ENCODE measurements at places on chromosomes 5 and 9.
A peak's percentile ranks its signal among the peaks of the same experiment; 100 is the strongest.

DNA sequence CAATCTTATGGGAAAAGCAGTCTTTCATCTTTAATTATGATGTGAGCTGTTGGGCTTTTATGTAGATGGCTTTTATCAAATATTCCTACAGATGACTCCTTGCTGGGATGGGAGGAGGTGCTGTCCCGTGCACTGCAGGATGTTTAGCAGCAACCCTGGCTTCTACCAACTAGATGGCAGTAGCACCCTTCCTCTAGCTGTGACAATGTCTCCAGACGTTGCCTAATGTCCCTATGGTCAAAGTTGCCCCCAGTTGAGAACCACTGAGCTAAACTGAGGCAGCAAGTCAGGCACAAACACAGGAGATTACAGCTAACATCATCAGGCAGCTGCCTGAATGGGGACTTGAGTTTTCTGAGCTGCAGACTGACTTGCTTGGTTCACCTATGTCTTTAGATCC lies 401.9 kb upstream of the PDE4D start:
- no peak for DNase-seq

DNA sequence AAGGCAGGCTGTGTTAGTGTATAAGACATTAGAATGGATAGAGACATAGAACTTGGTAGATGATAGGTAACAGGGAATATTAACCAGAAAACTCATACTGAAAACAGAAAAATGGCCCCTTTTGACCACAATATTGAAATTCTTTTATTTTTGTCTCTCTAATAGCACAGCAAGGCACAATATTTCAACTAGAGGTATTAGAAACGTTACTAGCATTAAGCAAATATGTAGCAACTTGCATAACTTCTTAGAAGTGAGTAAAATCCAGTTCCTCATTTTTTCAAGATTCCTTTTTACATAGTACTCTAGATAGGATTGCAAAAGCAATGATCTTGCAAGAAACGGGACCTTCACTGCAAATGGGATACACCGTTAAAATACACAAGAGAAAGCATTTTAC lies 102.7 kb upstream of the VCAN start:
- no peak for DNase-seq

DNA sequence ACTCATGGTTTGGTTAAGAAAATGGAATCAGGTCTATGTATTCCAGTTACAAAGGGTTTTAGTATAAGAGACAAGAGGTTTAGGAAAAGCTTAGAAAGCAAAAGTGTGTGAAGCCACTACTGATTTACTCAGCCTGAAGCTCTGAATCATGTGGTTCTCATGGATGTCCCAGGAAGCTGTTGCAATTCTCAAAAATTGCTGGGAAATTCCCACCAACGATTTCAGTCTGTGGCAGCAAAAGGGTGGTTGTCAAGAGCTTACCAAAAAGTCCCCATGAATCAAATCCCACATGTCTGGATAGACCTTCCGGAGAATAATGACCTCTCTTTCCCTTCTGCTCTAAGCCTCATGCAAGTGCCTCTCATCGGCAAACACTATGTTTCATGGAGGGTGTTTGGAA lies 929.9 kb downstream of the TLE4 start:
- DNase-seq, result no peak

DNA sequence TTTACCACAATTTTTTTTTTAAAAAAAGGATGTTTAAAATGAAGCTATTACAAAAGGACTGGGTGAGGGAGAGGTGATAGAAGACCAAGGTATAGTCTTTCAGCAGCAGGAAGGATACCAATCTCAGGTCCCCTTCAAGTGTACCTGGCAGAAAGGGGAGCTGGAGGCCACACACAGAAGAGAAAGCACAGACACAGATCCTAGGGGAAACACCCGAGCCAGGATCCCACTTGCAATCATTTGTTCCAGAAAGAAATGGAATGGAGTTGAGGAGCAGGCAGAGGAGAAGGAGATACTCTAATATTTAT lies 5.6 kb downstream of the GNPDA1 start:
- no peak for DNase-seq

DNA sequence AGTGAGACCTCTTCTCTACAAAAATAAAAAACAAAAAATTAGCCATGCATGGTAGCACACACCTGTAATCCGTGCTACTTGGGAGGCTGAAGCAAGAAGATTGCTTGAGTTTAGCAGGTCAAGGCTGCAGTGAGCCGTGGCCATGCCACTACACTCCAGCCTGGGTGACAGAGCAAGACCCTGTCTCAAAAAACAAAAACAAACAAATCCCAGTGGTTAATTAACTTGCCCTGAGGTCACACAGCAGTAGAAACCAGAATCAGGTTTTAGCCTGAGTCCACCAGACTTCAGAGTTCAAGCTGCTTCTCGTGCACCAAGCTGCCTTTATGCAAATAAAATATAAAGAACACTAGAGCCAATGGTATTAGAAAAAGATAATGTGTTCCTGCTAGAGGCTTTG lies 169.7 kb downstream of the GOLPH3 start:
- no peak for DNase-seq

DNA sequence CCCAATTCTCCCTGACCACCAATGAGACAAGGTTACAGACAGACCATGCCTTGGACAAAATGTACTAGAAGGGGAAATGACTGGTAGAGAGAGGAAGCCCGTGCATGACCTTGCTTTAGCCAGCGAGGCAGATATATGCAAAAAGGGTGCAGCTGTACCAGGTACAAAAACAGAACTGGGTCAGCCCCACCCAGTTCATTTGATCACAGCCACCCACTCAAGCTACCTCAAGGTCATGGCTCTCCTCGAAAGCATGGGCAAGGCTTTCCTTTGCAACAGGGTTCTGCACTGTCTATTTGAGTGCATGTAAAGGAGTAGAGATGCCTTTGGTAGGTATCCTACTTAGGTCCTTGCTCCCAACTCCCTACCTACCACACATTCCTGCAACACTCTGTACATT lies 33.3 kb downstream of the TLE1 start:
- DNase-seq, result no peak

- DNase-seq, result no peak
These were observed 73.3 kb downstream of the INSL6 start for GRCh38 chr9:5112109-5112592.

- no peak for DNase-seq
These were observed 64.9 kb upstream of the ELL2 start for GRCh38 chr5:96026406-96027041.

DNA sequence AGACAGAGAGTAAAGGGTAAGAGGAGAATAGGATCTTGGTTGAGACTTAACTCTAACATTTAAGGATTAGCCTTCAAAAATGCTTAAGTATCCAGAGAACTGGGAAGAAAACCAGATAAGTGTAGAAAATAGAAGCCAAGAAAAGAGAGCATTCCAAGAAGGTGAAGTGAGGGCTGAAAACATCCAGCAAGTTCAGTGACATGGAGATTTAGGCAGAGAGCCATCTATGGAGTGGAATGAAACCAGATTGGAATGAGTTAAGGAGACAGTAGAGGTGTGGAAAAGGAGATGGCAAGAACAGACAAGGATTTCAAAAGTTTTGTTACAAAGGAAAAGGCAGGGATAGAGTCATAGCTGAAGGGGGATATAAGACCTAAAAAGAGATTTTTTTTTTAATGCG lies 188.1 kb downstream of the TRPM3 start:
- DNase-seq, result no peak

DNA sequence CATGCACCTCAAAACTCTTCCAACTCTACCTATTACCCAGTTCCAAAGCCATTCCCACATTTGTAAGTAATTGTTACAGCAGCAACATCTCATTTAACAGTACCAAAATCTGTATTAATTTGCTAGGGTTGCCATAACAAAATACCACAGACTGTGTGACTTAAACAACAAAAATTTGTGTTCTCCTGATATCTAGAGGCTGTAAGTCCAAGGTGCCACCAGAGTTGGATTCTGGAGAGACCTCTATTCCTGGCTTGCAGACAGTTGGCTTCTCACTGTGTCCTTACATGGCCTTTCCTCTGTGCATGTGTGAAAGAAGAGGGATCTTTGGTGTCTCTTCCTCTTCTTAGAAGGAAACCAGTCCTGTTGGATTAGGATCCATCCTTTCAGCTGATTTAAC lies 203.8 kb upstream of the PIK3R1 start:
- no peak for DNase-seq

DNA sequence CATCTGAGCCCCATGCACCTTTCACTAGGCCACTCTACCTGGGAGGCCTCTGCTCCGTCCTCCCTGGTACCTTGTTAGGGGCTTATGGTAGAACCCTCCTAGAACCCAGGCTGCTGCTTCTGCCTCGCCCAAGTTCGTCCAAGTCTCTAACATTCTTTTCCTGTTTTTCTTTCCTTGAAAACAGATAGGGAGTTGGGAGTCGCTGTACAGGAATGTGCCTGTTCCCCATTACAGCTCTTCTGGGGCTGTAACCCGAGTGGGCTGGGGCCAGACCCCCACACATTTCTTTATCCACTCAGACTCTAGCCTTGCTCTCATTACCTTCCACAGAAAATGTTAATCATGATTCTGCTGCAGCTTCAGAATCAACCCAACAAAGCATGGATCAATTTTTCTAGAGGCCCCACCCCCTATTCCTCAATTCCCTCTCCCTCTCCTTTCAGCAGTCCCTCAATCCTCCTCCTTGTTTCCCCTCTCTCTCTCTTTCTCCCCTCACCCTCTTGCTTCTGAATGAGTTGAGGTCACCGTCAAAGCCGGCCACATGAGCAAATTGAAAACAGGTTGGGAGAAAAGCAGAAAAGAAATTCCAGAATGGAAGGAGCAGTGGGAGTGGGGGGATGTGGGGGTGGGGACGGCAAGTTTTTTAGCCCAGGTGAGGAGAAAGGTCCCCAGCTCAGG lies 193.8 kb upstream of the TRIM32 start:
- no peak for DNase-seq

DNA sequence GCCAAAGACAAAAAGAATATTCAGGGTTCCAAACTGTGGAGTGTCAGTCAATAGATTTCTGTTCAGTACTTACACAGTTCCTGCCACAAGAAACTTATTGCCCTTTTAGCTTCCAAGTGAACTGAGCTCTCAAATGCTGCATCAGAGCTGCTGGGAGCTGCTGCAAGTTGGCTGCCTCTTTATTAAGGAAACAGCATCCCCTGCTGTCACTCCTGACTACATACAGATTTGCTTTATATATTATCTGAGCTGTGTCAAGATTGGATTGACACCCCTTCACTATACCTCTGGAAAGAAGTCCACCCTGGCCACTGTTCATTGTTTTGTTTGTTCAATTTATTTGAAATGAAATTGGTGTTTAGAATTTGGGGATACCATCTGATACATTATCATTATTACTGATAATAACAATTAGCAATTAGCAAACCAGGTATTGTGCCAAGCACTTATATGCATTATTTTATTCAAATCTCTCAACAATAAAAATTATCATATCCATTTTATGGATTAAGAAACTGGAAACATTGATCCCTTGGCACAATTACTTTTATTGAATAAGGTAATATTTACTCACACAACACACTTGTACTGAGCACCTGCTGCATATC lies 16.4 kb upstream of the C5orf58 start:
- DNase-seq, result peak; percentile 61

- DNase-seq, result no peak
These were observed 441.1 kb downstream of the EBF1 start for GRCh38 chr5:158658446-158659230.

- DNase-seq, result peak; percentile 13
These were observed 49.9 kb downstream of the LRRTM2 start for GRCh38 chr5:138824924-138825863.

DNA sequence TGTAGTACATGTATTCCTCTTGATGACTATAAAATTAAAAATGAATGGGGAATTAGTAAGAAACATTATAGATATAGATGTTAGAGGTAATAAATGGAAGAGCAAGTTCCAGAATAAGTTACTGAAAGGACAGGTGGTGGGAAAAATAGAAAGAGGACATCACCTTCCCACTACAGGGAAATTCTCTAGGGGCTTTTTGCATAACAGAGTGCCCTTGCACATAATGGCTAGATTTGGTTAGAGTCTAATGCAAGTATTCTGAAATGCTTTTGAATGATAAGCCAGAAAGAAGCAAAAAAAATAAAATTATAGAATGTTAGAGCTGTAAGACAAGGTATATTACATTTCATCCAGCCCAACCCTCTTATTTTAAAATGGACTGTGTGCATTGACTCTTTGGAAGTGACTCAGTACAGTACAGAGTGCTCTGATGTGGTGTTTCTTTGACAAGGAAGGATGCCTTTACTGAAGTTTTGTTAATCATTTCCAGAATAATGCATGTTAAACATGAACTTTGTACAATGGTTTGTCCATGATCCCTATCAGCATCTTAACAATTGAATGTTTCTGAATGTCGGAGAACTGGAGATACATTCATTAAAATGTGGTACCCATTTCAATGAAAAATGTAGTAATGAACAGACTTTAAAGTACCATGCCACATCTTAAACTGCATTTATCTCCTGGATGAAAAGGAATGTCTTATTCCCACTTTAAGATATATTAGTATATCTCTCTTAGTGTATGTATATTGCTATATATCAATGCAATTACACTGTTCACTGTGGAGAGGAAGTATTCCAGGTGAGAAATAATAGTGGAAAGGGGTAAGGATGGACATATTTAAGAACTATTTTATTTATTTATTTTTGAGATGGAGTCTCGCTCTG lies 391.1 kb downstream of the ADGRV1 start:
- no peak for DNase-seq

DNA sequence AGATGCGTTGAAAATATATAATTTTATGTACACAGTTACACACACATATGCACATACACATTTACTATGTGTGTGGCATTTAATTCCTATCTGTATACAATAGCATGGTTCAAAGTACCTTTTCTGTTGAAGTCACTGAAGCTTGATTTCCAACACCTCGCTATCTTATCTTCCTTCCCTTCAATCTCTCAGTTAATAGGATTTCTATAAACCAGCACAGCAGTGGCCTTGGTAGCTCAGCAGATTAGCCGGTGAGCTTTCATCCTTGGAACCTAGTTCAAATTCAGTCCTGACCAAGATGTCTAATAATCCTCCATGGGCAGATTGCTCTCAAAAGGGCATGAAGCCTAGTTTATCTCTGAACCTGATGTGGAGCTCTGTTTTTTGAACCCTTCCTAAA lies 2389.5 kb downstream of the MAT2B start:
- DNase-seq, result no peak

DNA sequence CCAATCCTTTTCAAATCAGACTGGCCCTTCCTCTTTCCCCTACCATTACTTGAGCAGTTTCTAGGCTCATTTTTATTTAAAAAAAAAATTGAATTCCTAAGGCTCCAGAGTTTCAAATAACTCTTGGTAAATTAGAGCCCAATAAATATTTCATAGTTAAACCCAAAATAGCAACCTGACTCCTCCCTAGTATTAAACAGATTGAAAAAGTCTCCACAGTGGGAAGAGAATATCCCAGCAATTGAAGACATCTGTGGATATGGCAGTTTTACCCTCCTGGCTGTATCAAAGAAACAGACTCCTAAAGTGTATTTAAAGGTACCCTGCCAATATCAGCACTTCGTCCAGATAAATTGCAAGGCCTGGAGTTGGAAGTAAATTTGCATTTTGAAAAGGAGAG lies 52.7 kb upstream of the GDNF start:
- DNase-seq, result no peak

DNA sequence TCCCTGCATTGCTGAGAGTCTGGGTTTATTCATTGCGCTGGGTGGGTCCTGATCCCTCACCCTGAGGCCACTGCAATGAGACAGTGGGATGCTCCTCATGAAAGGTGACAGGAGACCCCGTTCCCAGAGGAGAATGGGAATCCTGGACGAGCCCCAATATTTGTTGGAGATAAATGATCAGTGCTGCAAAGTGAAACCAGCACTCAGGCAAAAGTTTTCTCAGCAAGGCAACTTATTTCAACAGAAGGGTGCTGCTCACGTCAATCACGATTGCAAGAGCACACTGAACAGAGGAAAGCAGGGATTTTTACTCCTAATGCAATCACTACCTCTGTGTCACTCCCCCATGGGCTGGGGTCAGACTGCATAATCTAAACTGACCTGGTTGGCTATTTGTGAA lies 110.2 kb upstream of the MAMDC2 start:
- DNase-seq, result no peak

- no peak for DNase-seq
These were observed 68.1 kb downstream of the COL5A1 start for GRCh38 chr9:134709512-134710270.
